ENCODE measurements at places on chromosomes 2 and 18.

DNA sequence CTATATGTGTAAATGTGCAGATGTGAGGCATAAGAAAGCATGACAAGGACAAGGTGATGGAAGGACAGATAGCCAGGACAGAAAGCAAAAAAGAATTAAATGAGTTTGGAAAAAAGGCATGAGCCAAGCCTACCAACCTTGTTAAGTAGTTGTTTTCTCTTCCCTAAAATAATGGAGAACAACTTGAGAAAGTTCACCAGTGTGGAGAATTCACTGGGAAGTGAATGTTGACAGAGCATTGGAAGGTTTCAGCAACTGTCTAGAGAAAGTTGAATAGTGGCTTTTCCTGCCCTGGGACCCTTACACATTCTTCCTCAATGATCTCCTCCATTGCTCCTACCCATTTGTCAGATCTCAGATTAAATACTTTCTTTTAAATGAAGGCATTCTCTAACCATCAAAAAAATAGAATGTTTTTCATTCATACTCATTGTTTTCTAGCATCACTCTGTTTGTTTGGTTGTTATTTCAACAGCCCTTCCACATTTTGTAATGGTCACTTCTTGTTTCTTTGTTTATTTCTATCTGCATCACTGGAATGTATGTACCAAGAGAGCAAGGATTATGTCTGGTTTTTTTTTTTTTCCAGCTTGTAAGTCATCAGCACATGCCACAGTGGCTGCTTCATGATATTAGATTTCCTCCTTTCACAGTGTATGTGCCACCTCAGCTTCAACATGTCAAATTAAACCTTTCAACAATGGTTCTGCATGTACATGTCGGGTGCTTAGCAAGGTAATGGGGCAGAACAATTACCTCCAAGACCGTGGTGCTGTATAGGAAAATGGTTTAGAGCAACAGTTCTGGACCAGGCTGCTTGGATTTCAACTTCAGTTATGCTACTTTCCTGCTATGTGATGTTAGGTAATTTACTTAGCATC, 586.0 kb upstream of the VRK2 start:
- no peak overlapping the region for H3K4me3 ChIP-seq
- no peaks in the 10 kb centered on the region for H3K27me3 ChIP-seq
- H3K27ac ChIP-seq: no peak overlapping the region
- no peak for DNase-seq
- no peaks in the 10 kb centered on the region for H3K36me3 ChIP-seq

DNA sequence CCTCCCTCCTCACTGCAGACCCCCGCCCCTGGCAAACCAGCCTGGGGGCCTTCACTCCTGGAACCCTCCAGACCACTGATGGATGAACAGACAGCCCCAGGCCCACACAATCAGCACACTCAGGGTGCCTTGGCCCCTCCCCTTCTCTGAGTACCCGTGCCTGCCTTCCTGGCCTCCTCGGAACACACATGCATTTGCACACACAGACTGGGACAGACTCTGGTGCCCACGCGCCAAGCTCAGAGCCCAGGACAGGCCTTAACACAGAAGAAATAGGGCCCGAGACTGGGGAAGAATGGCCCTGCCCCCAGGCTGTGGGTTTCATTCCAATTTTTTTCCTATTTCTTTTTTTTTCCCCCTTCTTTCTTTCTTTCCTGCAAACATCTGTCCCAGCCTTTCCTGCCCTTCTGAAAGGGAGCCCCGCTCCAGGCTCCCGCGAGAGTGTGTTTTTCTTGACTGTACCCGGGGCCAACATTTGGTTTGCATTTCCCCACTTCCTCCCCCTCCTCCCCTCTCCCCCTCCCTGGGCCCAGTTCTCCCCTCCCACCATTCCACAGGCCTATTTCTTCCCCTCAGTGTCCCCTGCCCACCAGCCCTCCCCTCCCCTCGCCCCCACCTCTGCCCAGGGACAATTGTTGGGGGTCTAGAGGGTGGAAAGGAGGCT, 618 bp upstream of the TNS1 start:
- no peak for DNase-seq
- no peak overlapping the region for H3K27ac ChIP-seq
- H3K27me3 ChIP-seq: peaks cover under 1% of the 10 kb centered on the region
- no peaks in the 10 kb centered on the region for H3K36me3 ChIP-seq

GRCh38 chr18:74333091-74333490, 17.5 kb downstream of the C18orf63 start:
- no peaks in the 10 kb centered on the region for H3K36me3 ChIP-seq
- no peak overlapping the region for H3K4me3 ChIP-seq
- H3K27ac ChIP-seq: peak overlapping the region; percentile 51
- H3K4me1 ChIP-seq: peaks cover 24% of the 10 kb centered on the region
- no peaks in the 10 kb centered on the region for H3K27me3 ChIP-seq

DNA sequence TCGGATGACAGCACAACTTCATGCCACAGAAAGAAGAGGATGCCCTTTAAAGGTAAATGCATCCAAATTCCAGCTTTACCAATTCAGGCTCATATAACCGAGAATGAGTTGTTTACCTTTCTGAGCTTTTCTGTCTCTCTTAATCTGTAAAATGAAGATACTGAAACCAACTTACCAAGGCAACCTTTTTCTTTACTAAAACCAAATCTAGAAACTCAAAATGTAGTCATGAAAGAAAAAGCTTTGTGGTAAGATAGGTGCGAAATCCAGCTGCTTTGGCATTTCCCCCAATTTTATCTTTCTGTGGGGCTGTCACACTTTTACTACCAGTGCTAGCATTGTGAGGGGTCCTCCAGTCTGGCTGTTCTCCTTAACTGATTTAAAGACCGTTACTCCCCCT, 240.4 kb downstream of the IKZF2 start:
- no peak for DNase-seq
- H3K4me1 ChIP-seq: peaks cover 4% of the 10 kb centered on the region
- no peaks in the 10 kb centered on the region for H3K36me3 ChIP-seq

DNA sequence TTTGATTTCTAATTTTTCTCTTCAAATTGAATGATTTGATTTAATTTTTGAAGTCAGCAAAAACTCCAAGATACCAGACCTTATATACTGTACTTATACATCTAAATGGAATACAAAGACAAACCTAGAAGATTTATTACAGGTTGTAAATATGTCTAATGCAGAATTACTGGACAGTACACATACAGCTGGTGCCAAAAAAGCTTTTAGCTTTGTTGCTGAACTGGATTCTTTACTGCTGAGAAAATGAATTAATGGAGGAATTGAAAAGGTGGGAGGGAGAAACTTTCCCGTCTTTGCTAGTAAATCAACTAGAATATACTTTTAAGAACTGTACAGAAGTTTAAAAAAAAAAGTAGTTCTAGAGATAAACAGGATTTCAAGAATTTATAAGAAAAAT, 17.5 kb downstream of the C1D start:
- no peak overlapping the region for H3K4me3 ChIP-seq
- peaks cover 7% of the 10 kb centered on the region for H3K36me3 ChIP-seq
- H3K4me1 ChIP-seq: no peaks in the 10 kb centered on the region
- H3K27ac ChIP-seq: no peak overlapping the region
- no peaks in the 10 kb centered on the region for H3K27me3 ChIP-seq

DNA sequence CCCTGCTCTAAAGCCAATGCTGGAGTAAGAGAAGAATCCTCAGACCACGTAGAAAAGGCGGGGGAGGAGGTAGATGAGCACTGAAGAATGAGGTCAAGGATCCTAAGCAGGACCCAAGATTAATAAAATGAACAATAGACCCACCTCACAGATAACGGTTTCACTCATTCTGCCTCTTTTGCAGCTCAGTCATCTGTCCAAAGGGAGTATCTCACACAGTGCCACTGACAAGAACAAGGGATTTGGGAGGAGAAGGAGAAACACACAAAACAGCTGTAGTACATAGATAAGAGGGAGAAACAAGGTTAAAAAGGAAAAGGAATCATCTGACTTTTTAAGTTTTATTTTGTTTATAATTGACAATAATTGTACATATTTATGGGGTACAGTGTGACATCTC, 30.9 kb upstream of the SULT1C4 start:
- H3K4me3 ChIP-seq: no peak overlapping the region
- DNase-seq: no peak
- H3K4me1 ChIP-seq: no peaks in the 10 kb centered on the region
- H3K36me3 ChIP-seq: no peaks in the 10 kb centered on the region
- no peak overlapping the region for H3K27ac ChIP-seq

DNA sequence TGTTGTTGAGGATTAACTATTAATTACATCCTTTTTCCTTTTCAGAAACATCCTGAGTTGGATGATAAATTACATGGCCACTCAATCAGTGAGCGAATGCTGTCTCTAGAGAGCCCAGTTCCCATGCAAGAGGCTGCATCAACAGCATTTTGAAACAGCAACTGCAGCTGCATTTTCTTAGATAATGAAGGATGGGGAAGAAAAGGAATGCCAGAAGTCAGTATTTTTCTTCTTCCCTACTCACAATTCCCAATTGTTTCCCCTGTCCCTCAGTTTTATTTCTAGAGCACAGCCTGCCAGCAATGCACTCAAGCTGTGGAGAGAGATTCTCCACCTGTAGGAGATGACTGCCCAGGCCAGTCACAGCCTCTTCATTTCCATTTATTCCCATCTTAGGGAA, 6.9 kb downstream of the SCN7A start:
- no peaks in the 10 kb centered on the region for H3K4me1 ChIP-seq
- H3K27ac ChIP-seq: no peak overlapping the region

- H3K27me3 ChIP-seq: no peaks in the 10 kb centered on the region
- no peak overlapping the region for H3K27ac ChIP-seq
- H3K36me3 ChIP-seq: no peaks in the 10 kb centered on the region
- H3K4me1 ChIP-seq: no peaks in the 10 kb centered on the region
- no peak overlapping the region for H3K4me3 ChIP-seq
Observed at GRCh38 chr2:229089776-229090175, 181.3 kb downstream of the PID1 start.

DNA sequence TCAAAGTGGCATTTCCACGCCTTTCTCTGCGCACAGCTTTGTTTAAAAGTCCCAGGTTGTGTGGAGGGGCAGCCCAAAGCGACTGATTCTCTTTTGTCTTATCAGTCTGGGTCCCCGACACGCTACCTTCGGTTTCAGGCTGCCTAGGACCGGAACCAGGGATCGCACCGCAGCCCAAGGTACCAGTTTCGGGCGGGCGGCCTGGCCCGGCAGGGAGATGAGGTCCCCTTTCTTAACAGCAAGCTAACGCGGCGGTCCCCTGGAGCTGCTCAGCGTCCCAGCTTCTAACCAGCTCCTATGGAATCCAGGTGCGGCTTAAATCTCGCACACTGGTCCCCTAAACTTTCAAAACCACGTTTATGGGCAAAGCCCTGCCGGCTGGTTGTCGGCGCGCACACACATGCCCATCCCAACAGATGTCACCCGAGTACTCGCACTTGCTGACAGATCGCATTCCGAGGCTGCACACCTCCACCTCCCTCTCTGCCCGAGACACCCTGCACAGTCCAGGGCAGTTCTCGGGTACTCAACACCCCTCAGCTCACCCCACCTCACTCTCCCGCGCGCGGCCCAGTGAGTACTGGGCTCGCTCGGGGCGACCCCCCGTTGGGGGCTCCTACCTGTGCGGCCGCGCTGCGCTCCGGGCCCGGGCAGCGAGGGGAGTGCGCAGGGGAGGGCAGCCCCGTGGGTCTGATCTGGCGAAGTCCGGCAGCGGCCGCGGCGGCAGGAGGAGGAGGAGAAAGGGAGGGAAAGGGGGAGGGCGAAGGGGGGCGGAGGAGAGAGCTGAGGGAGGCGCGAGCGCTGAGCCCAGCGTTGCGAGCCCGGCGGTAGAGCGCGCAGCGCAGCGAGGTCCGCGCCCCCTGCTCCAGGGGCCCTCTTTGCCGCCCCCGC, at the start of gene EFEMP1:
TSS of gene EFEMP1 (minus strand) at position 692 of the 891 bp plus-strand sequence. CDS start 1,342 bp downstream, outside the sequence.
- no peaks in the 10 kb centered on the region for H3K36me3 ChIP-seq
- H3K27ac ChIP-seq: no peak within 1 kb of the TSS
- no peak for DNase-seq

- no peaks in the 10 kb centered on the region for H3K27me3 ChIP-seq
- no peak overlapping the region for H3K27ac ChIP-seq
- no peak for DNase-seq
- no peak overlapping the region for H3K4me3 ChIP-seq
- H3K4me1 ChIP-seq: no peaks in the 10 kb centered on the region
Observed at GRCh38 chr2:186716899-186717298, 23.0 kb downstream of the FAM171B start.

GRCh38 chr2:207083361-207084110, 82.2 kb downstream of the KLF7 start:
- H3K4me1 ChIP-seq: peaks cover 5% of the 10 kb centered on the region
- H3K27ac ChIP-seq: no peak overlapping the region
- peaks cover 49% of the 10 kb centered on the region for H3K36me3 ChIP-seq
- no peak overlapping the region for H3K4me3 ChIP-seq

DNA sequence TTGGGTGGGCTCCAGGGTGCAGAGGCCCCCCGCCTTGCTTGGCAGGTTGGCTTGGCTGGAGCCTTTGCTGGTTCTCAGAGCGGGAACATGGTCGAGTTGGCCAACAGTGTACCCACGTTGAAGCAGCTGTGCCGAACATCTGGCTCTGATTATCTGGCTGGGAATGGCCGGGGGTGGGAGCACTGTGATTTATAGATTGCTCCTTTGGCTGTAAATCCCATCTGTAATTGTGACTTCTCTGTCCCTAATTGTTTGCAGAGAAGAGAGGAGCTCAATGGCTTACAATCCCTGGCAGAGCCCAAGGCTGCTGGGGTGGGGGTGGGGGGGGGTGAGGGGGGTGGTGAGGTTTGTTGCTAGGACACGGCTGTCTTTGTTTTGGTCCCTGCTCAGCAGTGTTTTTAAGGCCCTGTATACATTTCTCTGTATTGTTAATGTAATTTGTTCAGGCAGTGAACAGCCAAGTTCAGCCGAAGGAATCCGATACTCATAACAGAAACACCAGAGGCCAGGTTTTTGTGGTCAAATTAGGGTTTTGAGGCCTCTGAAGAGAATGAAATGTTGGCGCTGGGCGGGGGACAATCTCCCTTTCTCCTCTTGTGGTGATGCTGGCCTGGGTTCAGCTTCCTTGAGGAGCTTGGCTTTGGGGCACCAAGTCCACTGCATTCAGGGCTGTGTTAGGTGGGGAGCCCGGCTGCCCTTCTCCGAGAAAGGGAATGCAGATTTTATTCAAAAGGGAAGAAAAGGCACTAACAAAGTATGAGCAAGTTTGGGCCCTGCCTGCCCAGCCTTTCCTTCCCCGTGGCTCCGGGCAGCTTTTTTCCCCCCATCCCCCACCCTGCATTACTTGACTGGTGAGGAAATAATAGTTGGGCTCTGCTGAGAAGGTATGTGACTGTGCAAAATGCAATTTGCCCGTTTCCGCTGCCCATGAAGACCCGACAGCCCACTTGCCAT, 82.5 kb downstream of the TCF7L1 start:
- DNase-seq: no peak
- H3K27ac ChIP-seq: no peak overlapping the region
- H3K27me3 ChIP-seq: peaks cover 8% of the 10 kb centered on the region
- H3K36me3 ChIP-seq: no peaks in the 10 kb centered on the region
- no peak overlapping the region for H3K4me3 ChIP-seq

- no peak overlapping the region for H3K4me3 ChIP-seq
- H3K27ac ChIP-seq: no peak overlapping the region
Observed at GRCh38 chr18:26159353-26159752, 25.7 kb downstream of the PSMA8 start.

Measured in B cell (primary cell).